ENCODE measurements at places on chromosomes 7 and 10.

DNA sequence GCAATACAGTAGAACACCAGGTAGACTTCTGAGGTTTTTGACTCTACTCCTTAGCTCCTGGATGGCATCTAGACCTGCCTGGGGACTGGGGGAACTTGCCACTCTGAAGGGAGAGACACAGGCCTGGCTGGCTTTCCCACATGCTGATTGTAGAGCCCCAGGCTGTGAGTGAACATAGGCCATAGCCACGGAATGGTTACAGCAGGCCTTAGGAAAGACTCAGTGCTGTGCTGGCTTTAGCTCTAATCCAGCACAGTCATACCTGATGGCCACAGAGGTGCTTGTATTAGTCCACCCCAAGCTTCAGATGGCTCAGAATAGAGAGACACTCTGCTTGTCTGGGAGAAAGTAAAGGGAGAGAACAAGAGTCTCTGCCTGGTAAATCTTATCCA, 35.0 kb upstream of the ARHGAP12 start:
- no peak for DNase-seq

DNA sequence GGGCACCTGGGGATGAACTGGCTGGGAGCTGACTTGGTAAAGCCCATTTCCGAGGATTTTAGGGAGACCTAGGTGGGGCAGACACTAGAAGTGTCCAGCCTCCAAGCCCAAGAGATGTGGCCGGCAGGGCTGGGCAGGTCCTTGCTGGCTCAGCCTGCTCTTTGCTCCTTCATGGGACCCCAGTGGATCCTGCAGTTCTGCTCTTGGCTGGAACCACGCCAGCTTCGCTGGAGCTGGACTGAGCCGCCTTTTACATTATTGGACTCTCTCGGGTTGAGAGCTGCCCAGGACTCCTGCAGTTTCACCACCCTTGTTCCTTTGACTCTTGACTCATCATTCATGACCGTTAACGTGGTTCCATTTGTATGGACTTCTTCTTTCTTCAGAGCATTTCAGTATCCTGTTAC, 5.7 kb downstream of the PPIF start:
- DNase-seq = no peak

DNA sequence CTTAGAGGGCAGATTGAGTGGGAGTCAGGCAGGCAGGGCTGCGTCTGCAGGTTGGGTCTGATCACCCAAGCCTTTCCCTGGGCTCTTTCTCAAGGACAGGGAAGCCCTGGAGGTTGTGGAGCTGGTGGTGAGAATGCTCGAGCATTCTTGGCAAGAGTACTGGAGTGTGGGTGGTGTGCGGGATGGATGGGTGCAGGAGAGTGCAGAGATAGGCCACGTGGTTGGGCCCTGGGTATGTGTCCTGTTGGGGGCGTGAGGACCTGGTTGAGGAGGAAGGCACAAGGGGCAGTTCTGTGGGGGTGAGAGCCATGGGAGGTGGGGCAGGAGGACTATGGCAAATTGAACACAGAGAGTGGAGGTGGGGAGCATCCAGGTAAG, 135.9 kb downstream of the PTPN20 start:
- DNase-seq = no peak

DNA sequence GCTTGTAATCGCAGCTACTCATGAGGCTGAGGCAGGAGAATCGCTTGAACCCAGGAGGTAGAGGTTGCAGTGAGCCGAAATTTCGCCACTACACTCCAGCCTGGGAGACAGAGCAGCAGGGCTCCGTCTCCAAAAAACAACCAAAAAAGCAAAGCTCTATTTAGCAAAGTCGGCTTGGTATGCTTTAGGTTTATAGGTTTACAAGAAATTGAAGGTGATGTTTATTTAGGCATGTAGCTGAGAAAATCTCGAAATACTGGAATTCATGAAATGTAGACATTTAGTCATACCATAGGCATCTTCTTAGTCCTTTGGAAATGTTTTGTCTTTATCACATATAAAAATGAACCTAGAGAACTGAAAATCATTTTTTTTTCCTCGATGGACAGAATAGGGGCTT, 453.8 kb upstream of the ANKRD30A start:
- DNase-seq = no peak

- DNase-seq = no peak
Measured at GRCh38 chr10:69489506-69490090, 38.3 kb downstream of the TSPAN15 start.

DNA sequence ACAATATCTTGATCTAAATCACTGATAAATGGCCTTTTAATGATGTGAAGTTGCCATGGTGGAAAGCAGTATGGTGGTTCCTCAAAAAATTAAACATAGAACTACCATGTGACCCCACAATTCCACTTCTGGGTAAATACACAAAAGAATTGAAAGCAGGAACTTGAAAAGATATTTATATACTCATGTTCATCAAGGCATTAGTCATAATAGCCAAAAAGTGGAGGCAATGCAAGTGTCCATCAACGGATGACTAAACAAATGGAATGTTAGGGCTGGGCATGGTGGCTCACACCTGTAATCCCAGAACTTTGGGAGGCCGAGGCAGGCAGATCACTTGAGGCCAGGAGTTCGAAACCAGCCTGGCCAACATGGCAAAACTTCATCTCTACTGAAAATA, 2.0 kb upstream of the DNAJC12 start:
- no peak for DNase-seq

DNA sequence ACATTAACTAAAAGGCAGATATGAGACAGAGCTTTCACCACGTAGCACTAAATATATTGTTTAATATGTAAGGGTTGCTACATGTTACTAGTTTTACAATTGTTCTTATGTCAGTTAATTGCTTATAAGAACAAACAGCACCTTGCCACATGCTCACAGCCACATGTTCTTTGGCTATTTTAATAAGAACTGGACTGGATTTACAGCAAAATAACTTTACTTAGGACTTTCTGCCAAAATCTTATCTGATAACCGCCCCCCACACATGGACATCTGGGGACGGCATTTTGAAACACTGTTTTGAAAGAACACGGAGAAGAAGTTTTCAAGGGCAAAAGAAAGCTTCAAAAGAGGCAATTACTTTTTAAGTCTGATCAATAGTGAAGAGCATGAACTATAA, 45.3 kb downstream of the JAZF1 start:
- DNase-seq = no peak

DNA sequence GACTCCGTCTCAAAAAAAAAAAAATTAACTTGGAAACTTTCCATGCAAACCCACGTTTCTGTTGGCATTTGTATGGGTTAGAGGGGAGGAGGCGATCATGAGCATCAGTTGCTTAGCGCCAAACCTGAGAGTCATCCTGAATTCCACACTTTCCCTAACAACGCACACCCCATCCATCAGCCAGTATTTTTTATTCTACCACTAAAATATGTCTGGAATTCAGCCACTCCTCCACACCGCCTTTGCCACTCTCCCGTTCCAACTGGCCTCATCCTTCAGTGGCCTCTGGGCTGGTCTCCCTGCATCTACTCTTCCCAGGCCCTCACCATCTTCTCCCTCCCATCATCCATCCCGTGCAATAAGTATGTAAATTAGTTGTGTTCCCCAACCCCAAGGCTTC, 4.7 kb upstream of the LMBR1 start:
- no peak for DNase-seq

Measured in GM12891 (cell line).